ENCODE measurements at places on chromosomes 6 and 20.

DNA sequence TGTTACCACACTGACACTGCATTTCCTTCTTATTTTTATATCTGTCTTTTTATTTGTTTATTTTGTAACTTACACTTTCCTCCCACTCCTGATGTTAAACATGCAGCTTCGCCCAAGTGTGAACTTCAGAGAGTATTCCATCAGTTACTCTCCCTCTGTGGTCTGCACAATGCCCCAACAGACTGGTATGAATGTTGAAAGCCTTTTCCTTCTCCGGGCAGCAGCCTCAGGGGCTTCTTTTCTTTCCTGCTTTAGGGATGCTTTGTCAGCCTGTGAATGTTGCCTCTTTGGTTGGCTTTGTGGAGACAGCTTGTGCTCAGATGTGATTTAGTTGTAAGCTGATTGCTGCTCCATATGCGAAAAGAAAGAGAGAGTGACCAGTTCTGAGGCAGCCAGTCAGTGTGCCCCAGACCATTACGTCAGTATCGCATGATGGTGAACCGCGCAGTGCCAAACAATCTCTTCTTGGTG is 44.0 kb downstream of the SMPDL3A start:
- DNase-seq = no peak

- DNase-seq = no peak
These were observed 15.3 kb downstream of the ANKRD60 start for GRCh38 chr20:58213121-58213520.

DNA sequence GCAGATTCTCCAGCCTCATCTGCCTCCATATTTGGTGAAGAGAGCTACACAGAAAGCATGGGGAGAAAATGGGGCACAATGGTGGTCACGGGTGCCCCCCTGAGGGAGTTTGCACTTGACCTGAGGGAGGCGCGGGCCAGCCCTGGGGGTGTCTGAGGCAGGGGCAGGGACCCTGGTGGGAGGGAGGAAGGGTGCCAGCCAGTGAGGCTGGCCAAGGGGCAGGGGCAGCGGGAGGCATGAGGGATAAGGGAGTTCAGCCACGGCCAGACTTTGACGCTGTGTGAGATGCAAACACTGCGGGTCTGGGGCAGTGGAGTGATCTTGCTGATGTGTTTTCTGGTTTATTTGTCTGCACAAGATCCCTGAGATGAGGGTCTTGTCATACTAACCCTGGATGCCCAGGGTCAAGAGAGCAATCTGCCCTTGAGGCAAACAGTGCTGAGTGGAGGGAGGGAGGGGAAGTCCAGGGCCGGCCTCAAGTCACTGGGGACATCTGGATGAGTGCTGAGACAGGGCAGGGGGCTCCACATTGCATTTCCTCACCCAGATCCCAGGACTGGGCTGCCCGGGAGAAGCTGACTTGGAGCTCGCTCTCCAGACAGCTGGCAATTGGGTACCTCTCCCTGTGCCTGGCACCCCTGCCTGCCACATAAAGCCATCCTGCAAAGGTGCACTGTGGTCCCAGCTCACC is 8.8 kb upstream of the PCMTD2 start:
- DNase-seq = no peak

DNA sequence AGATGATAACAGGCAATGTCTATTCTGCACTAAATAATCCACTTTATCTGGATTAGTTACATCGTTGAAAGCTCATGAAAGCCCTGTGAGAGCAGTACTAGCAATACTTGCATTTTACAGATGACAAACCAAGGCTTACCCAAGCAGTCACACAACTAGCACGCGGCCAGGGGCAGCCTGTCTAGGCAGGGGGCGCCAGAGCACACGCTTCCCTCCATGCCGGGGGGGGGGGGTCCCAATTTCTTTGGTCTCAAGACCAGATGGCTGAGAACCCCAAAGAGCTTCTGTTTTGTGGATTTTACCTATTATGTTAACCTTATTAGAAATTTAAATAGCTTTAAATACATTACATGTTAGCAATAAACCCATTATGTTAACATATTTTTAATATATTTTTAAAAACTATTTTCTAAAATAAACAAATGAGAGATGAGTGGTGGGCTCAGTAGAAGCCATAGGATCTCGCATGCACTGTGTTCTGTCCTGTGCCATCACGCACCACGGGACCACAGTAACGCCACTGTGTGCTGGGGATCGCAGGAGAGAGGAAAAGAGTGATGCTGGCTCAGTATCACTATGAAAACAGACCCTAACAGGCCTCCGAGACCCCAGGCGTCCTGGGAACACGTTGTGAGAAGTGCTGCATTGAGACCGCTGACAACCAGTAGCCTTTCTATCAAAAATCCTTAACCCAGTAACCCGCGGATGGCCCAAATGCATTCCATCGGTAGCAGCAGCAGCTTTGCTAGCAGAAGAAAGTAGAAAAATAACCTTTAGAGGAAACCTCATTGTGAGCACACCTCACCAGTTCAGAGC is 5.3 kb upstream of the PRR18 start:
- peak; percentile 84 for DNase-seq

DNA sequence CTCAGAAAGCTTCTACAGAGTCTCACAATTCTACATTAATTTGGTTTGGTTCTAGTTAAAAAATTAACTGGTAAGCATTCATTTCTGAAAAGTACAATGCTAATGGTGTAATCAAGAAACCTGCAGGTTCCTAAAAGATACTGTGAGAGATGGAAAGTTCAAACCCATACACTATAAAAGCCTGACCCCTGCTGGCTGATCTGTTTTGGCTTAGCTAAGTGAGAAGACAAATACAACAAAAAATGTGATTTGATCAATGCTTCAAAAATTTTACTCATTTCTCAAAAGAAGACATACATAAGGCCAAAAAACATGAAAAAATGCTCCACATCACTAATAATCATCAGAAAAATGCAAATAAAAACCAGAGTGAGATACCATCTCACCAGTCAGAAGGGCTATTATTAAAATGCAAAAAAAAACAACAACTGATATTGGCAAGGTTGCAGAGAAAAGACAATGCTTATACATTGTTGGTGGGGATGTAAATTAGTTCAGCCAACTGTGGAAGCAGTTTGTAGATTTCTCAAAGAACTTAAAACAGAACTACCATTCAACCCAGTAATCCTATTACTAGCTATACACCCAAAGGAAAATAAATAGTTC is 102.8 kb downstream of the MOXD1 start:
- peak; percentile 50 for DNase-seq

- DNase-seq = no peak
These were observed 179.3 kb upstream of the DTNBP1 start for GRCh38 chr6:15841937-15842726.

DNA sequence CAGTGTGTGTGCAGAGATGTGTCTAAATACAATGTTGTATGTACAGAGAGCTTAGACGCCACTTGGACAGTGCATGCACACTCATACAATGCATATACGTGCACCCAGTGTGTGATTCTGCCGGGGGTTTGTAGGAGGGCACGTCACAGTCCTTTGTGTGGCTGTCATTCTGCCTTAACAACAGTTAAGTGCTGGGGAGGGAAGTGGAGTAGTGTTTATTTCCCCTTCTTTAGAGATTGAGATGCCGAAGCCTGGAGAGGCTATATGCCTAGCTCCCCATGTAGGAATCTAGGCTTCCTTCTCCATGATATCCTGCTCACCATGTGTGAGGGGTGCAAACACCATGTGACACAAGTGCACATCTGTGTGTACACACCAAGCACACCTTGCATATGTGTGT is 38.2 kb downstream of the MDFI start:
- no peak for DNase-seq

DNA sequence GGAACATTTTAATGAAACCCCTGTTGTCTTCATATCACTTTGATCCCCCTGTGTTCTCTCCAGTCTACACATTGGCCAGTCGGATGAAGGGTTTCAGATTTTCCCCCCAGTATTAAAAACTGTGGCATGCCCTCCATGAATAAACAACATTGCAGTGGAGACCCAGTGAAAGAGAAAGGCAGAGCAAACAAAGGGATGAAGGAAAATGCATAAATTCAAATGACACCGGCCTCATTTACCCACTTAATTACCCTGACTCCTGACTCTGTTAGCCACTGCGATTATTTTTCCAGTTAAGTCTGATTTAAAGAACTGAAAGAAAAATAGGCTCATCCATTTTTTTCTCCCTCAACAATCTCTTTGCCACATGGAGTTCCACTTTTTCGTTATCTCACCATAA is 569.2 kb downstream of the TFAP2B start:
- no peak for DNase-seq

GRCh38 chr6:144104488-144104887 is 9.1 kb upstream of the SF3B5 start:
- DNase-seq = no peak

- peak; percentile 29 for DNase-seq
These were observed 8.0 kb upstream of the UBE2J1 start for GRCh38 chr6:89360415-89360999.

DNA sequence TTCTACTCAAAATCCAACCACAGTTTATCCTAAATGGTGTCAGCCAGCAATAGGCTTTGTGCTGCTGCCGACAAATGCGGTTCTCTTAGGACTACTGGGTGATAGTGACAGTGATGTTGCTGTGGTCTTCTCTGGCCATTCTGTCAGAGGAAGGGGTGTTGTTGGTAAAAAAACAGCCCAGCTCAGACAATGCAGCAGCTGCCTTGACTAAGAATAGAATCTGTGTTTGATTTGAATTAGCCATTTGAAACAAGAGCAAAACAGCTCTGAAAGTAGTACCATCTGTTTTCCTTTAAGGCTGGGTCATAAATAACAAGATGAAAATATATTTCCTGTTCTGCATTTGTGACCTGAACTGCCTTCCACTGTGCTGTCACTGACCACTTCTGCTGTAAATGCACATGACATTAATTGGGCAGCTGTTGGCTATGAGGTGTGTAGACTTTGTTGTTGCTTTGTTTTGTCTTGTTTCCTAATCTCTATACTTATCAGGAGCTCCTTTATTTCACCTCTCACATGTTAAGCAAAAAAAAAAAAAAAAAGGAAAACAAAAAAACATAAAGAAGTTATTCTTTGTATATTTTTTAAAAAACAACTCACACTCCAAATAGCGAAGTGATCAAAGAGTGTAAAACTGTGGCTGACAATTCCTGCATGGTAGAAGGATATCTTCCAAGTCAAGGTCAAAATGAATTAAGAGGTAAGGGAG is 497.8 kb upstream of the ARID1B start:
- peak; percentile 64 for DNase-seq

DNA sequence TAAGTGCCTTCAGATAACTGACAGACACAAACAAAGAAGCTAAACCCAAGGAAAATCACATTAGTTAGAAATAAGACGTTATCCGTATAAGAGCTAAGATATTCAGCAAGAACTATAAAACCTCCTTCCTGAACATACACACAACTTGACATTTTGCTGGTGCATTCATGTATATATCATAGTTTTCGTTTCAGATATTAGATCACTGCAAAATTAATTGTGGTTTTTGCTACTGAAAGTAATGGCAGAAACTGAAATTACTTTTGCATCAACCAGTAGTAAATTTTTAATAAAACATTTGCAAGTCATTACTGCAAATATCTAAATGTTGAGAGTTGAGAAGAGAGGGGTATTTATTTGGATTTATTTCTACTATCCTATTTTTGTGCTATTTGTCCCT is 26.1 kb upstream of the KCNQ5 start:
- DNase-seq = no peak

Data from hematopoietic multipotent progenitor cell (in vitro differentiated cells).